ENCODE measurements at places on chromosomes 11 and 22. TPM values are rescaled to one million over a fixed set of nuclear protein-coding genes. Genes with fewer than 3 reads are reported as not detected.

The DEPDC7 gene
- 1.9 TPM for total RNA-seq

The CSNK2A3 gene
- 0.54 TPM for total RNA-seq

The SMC1B gene
- total RNA-seq = not detected

The FGF4 gene
- total RNA-seq = not detected

The TYR gene
- not detected for total RNA-seq

The C1QTNF5 gene
- under 0.01 TPM for total RNA-seq

The SLCO2B1 gene
- under 0.01 TPM for total RNA-seq

The AASDHPPT gene
- total RNA-seq = 25.6 TPM

The ZNF70 gene
- 9.7 TPM for total RNA-seq

The MMP12 gene
- not detected for total RNA-seq

The RIMBP3C gene
- total RNA-seq = 5.9 TPM

The DUSP8 gene
- 1.1 TPM for total RNA-seq

The NOX4 gene
- not detected for total RNA-seq

The RNF26 gene
- total RNA-seq = 9.4 TPM

The BDNF gene
- under 0.01 TPM for total RNA-seq

The C11orf91 gene
- total RNA-seq = not detected

The BTBD18 gene
- not detected for total RNA-seq

The ZBTB16 gene
- 91.6 TPM for total RNA-seq

The FGF19 gene
- not detected for total RNA-seq

The KCNK7 gene
- total RNA-seq = 1.3 TPM

The ABTB2 gene
- 1.6 TPM for total RNA-seq

The GRM5 gene
- total RNA-seq = under 0.01 TPM

Measured in hematopoietic multipotent progenitor cell (in vitro differentiated cells).